ENCODE measurements at places on chromosomes 4 and X. TPM values are rescaled to one million over a fixed set of nuclear protein-coding genes. Genes with fewer than 3 reads are reported as not detected.

PITX2 gene
- polyA plus RNA-seq: 2.3 TPM

AIFM1 gene
- polyA plus RNA-seq: 97.6 TPM

IL1RAPL1 gene
- 2.3 TPM for polyA plus RNA-seq

FAM133A gene
- 0.04 TPM for polyA plus RNA-seq

GRCh38 chr4:164350061-164350460 is 403.9 kb upstream of the SMIM31 start:
- DNase-seq: no peak

- no peak for DNase-seq
Observed at GRCh38 chrX:24339911-24340310, 20.5 kb upstream of the SUPT20HL1 start.

- DNase-seq: no peak
Observed at GRCh38 chr4:610411-611261, 14.7 kb upstream of the PDE6B start.

DNA sequence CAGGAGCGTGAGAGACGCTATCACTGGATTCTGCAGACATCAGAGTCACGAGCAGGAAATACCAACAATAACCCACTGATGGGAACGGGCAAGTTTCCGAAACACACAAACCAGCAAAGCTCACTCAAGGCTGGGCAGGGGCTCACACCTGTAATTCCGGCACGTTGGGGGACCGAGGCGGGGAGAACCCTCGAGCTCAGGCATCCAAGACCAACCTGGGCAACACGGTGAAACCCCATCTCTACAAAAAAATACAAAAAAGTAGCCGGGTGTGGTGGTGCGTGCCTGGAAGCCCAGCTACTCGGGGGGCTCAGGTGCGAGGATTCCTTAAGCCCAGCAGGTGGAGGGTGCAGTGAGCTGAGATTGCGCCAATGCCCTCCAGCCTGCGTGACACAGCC is 17.2 kb upstream of the GTPBP6 start:
- no peak for DNase-seq

Measured in right renal cortex interstitium (tissue), 3 donors.